AML-193 (cell line): ENCODE measurements at places on chromosomes 7 and 10.

DNA sequence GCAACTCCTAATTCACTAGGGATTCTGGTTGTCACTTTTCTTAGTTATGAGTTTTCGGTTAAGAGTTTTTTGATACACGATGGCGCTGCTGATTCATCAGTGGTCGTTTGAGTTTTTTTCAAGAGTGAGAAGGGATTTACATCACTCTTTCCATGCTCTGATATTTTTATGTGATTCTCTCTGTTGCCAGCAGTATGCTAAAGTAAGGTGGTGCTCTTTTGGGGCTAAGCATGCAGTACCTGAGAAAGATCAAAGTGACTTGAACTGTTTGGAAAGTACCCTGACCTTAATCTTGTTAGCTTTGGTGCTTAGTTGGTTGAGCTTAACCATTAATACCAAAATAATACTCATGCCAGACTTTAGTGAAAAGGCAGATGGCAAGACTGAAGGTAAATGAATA is 28.1 kb downstream of the STAMBPL1 start:
- DNase-seq = no peak

DNA sequence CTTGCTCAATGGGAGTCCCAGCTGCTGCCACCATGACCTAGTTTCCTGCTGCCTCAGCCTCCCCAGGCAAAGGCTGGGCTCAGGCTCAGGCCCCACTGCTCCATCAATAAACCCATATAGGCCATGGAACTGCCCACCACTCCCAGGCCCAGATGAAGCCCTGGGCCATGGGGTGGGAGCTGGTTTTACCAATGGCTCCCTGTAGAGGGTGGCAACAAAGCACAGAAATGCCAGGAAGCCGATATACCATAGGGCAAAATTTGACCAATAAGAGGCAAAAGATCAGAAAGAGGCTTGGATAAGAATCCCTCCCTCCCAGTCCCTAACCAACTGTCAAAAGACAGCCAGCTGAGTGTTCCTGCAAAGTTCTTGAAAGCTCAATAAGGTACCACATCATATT is 101.8 kb upstream of the DOCK1 start:
- no peak for DNase-seq

DNA sequence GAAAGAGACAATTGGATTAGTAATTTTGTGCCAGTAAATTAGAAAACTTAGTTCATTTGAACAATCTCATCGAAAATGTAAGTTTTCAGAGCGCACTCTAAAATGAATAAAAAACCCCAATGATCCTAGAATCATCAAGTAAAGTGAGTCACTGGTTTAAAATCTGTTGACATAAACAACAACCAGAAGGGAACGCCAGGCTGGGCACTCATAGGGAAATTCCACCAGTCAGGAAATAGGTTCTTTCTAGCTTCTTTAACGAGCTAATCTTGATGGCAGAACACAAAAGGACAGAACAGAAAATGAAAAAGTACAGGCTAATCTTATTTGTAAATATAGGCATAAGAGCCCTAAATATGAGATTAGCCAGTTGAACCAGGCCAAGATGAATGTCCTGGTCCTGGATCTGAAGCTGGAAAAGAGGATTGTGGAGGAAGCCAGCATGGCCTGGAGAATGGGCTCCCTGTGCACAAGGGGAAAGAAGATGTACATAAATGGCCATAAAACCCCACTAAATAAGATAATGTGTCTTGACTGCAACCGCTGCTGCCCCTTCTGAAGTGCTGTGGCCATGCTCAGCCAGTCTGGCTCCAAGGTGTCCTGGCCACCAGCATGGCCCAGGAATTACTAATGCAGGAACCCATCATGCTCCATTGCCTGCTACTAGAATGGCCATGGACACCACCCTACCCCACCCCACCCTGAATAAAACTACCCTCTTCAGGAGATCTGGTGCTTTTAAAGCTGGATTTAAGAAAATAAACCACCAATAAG is 114.0 kb downstream of the WDFY4 start:
- DNase-seq = no peak

DNA sequence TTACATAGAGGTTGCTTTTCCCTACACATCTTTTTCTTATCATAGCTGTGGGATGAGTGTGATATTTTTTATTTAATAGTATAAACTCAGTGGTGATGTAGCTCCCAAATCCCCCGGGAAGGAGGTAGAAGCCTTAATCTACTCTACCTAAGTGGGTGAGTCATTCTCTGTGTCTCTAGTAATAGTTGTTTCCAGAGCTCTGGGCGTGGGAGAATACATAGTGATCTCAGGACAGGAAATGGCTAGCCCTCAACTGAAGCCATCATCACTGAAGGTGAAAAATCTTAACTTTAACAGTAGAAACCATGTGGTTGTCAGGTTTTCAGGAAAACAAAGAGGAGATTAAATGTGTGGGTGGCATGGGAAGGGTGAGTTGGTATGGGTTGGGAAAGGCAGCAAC is 278.4 kb downstream of the ANKRD30A start:
- no peak for DNase-seq

DNA sequence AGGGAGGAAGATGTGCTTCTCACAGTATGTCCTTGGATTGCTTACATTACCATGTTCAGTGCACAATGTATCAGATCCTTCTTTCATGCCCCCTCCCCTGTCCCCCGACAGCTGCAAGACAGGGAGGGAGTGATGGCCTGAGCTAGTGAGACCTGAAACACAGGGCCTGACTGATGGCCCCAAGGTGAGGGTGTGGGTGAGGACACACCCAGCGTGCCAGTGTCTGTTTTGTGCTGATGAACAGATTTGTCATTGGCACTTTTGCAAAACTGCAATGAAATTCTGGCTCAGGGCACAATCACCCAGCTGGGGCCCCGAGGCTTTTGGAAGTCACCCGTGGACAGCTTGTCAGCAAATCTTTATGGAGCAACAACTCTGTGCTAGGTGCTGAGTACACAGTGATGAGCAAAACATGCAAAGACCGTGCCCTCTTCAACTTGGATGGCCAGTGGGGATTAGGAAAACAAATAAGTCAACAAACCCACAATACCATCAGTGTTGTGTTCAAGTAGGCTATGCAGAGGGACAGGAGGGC is 59.4 kb upstream of the EMX2 start:
- DNase-seq = no peak

DNA sequence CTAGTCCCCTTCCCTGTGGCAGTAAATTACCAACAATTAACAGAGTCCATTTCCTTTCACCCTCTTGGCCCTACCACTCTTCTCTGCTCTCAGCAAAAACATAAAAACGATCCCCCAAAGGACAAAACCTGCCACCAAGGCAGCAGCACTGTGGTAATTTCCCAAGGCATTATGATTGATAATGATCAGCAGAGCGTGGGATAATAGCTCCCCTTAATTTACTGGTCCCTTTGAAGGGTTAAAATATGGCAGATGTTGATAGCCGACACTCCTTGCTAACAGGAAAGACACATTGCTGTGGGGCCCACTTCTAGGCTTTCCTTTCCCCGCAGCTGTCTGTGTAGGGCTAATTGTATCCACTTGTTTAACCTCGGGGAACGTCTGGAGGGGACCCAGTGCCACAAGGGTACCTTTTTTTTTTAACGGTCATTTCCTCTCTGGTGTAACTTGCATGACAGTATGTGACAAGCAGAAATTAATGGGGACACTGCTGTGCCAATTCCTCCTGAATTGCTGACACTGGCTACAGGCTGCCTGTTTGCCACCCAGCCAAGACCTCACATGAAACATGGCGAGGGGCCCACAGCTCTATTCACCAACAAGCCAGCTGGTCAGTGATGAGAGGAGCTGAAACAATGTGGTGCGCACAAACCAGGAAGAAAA is 81.3 kb downstream of the CDK6 start:
- DNase-seq = no peak

DNA sequence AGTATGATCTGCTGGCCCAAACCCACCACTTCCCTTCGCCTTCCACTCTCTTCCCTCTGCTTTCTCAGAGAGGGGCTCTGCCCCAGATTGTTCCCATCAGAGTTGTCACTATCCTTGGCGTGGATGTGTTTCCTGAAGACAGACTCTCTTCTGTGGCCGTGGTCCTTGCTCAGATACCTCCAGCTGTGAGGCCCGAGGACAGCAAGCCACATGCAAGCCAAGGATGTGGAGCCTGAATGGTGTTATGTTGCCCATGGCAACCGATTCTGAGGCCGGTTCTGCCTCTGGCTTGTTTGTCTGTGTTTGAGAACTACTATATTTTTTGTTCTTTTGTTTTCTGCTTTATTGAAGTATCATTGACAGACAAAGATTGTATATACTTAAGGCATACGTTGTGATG is 247.4 kb upstream of the PODXL start:
- DNase-seq = no peak

DNA sequence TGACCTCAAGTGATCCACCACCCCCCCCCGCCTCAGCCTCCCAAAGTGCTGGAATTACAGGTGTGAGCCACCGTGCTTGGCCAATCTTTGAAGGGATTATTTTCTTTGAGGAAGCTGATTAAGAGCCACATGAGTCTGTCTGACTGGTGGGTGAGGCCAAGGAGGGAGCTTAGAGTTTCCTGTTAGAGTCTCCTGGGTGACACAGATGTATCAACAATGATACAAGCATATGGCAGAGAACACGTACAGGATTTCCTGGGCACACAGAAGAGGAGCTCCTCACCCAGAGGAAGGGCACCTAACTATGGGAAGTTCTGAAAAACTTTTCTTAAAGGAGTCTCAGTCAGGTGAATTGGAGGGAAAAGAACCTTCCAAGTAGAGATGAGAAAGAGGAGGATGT is 69.4 kb downstream of the GOLGA7B start:
- no peak for DNase-seq

- DNase-seq = no peak
Observed at GRCh38 chr7:425794-426188, 93.9 kb downstream of the PDGFA start.

GRCh38 chr7:34069676-34070075 is 164.3 kb downstream of the BMPER start:
- DNase-seq = no peak

DNA sequence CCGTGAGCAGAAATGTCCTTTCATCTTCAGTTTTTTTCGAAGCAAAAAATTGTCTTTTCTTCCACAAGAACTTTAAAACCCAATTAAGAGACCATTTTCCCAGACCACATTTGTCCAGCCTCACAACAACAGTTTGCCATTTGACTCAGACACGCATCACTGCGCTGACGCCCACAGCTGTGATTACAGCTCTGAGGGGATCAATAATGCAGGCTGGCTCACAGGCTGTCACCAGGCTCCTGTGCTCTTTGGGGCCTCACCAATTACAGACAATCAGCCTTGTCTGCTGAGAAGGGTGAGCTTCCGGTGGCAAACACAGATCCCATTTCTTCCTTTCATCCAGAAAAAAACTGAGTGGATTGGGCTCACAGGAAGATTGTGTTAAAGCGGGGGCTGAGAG is 33.3 kb downstream of the DDC start:
- DNase-seq = no peak

DNA sequence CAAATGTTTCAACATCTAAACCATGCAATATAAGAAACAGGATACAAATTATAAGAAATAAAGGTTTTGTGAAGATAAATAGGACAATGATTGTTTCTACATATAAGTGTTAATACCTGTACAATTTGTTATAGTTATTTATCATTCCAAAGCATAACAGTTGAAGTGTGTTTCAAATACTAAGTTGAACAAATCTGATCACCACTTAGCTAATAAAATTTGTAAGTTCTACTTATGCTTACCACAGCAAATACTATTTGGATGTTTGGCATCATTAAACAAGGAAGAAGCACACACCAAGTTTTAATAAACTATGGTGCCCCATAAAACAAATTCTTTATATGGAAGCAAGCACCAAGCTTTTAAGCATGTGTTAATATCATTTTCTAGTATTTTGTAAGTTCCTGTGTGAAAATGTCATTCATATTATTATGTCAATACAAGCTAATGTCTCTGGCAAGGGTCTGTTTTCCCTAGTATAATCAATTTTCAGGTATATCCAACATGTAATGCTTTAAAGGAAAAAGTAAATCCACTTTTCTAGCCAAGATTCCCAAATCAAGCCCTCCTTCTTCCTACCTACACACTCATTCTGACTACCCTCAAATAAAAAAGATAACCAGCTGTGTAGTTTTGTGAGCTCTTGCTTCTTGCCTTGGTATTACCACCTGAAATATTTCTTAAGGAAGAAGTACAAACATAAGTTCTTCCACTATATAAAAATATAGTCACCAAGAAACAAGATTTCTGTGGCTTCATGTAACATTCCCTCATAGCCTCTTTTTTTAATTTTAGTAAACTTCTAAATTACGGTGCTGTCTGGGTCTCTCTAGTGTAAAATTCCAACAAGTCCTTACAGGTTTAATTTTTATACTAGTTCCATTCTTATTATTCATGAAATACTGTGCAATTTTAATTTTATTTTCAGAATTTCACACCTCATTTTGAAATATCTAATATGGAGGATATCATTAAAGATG is 9.2 kb downstream of the SKAP2 start:
- DNase-seq = no peak

DNA sequence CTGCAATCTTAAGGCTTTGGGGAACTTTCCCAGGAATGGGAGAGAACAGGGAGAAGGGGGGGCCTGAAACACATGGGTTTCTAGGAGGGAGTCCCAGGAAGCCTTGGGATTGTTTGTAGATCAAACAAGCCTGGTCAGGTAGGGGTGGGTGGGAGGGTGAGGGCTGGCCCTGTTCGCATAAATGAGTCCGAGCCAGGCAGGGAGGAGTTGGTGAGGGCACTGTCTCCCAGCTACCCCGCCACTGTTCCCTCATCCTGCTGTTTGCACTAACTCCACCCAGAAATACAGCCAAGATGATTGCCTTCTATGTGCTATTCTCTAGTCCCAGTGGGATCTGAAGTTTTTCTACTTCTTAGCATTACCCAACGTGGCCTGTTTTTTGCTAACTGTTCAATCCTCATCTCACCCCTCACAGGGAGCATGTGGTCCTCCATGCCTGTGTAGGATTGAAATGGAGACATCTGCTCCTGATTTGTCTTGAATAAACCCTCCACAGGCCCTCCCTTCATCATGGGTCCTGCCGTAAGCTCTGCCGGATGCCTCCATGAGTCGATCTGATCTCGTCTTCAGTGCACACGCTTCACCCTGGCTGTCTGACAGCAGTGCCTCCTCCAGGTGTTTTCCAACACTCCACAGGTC is 257.0 kb downstream of the COBL start:
- DNase-seq = no peak

- DNase-seq = no peak
Observed at GRCh38 chr7:13034693-13035092, 347.3 kb downstream of the ARL4A start.

DNA sequence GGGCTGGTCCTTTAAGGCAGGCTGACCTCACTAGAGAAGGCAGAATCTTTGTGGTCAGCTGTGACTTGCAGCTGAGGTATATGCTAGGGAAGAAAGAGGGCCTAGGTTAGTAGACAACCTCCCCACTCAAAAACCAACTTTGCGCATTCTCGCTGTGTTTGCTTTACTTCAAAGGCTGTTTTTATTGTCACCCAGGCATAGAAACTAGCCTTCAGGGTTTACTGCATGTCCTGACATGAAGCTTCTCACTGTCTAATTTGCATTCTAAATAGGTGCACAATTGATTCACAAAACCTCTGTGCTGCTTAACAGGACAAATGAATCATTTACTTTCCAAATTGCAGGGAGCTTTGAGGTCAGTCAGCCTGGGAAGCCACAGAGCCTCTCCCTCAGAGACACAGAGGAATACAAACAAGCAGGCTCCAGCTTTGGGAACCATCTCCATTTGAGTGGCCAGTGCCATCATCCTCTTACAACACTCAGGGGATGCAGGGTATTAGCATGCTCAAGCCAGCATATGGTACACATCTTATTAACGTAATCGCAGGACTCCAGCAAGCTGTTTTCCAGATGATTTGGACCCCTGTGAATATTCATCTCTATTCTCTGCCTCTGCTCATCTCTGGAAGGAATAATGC is 596.4 kb upstream of the GHITM start:
- no peak for DNase-seq
